ENCODE measurements at places on chromosomes 3 and 15.

DNA sequence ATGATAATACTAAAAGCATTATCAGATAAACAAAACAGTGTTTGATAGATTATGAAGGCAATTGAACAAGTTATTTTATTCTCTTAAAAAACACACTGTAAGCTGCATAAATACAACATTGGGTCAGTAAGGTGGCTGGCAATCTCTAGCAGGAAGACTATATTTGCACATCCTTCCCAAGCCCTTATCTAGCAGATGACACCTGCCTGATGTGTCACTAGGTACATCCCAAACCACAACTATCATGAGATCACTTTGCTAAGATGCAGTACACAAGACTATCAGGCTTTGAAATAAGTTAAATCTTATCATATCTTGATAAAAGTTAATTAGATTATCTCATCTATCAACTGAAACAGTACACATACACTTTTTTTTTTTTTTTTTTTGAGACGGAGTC, 417.4 kb downstream of the MECOM start:
- no peak for DNase-seq

- DNase-seq, result no peak
Measured at GRCh38 chr15:101536875-101537405, 47.4 kb upstream of the PCSK6 start.

- DNase-seq, result no peak
Measured at GRCh38 chr15:23506762-23507161, 58.7 kb upstream of the MKRN3 start.

DNA sequence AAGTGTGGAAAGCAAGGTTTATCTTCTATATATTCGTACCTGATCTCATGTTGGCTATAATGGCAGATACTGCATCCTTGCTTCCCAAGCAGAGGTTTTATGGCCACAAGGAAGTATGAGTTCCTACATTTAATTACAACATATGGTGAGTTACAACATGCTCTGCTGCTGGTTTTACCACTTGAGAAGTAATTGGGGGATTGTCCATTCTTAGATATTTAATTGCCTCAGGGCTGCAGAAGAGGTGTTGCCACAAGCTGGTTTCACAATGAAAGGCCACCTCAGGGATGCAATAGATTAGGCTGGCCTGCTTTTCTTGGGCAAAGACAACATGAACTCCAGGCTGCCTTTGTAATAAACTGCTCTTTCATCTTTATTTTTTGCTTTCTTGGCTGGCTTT, 48.6 kb downstream of the RAP2B start:
- DNase-seq, result no peak

DNA sequence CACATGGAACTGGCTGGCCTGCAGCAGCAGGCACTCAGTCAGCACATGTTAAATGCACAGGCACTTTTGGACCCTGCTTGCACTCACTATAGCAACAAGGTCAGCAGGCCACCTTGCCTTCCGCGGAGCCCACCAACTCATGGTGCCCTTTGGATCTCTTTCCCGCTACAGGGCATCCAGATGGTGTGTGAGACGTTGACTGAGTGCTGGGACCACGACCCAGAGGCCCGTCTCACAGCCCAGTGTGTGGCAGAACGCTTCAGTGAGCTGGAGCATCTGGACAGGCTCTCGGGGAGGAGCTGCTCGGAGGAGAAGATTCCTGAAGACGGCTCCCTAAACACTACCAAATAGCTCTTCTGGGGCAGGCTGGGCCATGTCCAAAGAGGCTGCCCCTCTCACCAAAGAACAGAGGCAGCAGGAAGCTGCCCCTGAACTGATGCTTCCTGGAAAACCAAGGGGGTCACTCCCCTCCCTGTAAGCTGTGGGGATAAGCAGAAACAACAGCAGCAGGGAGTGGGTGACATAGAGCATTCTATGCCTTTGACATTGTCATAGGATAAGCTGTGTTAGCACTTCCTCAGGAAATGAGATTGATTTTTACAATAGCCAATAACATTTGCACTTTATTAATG, 85.0 kb downstream of the TGFBR2 start:
- no peak for DNase-seq

DNA sequence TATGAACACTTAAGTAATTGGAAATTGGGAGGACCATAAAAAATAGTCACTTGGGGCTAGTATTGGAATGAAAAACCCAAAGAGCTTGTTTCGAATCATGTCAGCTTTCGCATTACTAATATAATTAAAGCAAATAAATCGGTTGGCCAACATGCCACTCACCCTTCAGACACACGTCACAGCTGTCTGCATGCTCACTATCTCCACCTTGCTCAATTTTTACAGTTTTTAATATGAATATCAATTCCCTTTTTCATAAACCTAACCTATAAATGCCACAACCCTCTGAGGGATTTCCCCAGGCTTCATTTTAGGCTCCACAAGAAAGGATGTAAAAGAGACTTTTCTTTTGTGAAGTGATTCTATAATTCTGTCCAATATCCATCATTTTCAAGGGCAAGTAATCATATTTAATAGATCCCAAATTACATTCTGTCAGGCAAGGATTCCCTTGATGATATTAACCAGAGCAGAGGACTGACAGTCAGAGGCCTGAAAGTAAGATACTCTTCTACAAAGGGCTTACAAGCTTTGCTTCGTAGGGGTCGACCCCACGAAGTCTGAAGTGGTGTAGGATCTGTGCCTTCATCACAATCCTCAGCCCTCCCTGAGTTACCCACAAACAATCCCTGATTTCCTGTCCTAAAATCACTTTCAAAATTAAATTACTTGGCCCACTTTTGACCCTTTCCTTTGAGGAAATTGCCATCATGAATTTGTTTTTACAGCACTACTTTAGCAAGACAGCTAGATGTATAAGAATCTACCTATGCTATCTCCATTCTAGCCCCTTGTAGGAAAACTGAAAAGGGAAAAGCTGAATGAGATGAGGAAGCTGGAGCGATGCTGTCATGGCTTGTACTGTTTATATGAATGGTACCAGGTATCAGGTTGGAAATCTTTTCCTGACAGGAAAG, 44.5 kb downstream of the NANOGP8 start:
- DNase-seq, result no peak

- no peak for DNase-seq
Measured at GRCh38 chr15:55179141-55179540, 17.6 kb downstream of the RSL24D1 start.
